ENCODE measurements at places on chromosomes 1 and 21.

DNA sequence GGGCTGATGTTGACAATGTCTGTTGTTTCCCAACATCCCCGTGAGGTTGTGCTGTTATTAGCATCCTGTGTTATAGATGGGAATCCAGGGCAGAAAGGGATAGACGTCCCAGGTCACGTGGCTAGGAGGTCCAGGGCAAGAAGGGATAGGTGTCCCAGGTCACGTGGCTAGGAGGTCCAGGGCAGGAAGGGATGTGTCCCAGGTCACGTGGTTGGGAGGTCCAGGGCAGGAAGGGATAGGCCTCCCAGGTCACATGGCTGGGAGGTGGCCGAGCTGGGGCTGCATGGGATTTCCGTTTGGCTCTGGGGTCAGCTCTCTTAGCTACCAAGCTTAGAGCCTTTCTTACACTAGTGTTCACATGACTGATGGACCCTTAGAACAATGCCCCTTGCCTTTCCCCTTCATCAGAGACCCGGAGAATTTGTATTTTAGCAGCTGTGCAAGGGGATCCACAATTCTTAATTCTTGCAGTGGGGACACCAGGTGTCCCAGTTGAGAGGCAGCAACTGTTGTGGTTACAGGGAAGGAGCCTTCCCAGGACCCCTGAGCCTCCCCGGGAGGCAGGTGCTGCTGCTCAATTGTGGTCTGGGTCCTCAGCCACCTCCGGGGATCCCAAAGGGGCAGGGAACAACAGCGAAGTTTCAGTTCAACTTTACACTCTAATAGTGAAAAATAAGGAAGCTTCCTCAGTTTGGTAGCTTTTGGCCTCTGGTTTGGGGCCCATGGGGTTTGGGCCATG is 69.2 kb downstream of the UMODL1 start:
- no peak for DNase-seq

GRCh38 chr21:37873655-37874054 is 42.6 kb downstream of the KCNJ6 start:
- no peak for DNase-seq

DNA sequence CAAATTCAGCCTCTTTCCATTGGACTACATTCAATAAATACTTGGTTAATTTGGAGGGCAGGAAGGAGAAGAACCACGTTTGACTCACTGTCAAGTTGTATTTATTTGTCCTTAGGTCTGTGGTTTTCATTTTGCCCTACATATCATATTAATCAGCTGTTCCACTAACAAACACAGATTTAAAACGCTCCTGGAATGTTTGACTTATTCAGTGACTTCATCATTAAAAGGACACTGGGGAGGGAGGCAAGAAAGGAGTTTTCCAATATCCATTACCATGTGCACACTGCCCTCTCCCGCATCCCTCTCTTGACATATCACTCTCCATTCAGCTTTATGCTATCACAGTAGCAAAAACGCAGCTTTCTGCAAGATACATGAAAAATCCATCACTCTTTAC is 98.2 kb upstream of the C1orf87 start:
- peak; percentile 83 for DNase-seq

GRCh38 chr1:237191403-237191802 is 149.4 kb downstream of the RYR2 start:
- DNase-seq, result no peak

DNA sequence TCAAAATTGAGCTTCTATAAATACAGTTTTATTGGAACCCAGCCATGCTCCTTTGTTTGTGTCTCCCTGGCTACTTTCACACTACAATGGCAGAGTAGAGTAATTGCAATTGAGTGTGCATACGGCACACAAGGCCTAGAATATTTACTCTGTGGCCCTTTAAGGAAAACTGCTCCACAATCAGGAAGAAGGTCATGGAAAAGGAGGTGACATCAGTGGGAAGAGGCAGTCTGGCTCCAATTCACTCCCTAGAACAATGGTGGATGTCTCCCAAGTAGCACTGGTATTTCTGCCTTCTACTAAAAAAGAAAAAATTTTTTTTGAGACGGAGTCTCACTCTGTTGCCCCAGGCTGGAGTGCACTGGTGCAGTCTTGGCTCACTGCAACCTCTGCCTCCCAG is 51.3 kb downstream of the KRTAP19-8 start:
- no peak for DNase-seq

GRCh38 chr1:99270646-99271045 is 6.4 kb downstream of the PLPPR4 start:
- DNase-seq, result no peak

GRCh38 chr1:89822999-89823628 is 2.3 kb downstream of the LRRC8D start:
- peak; percentile 29 for DNase-seq

- DNase-seq, result no peak
Observed at GRCh38 chr1:156842618-156843300, 16.2 kb downstream of the INSRR start.

GRCh38 chr1:9867408-9868243 is 42.4 kb downstream of the CTNNBIP1 start:
- peak; percentile 56 for DNase-seq

- DNase-seq, result peak; percentile 56
Observed at GRCh38 chr1:17120962-17121837, 1.9 kb upstream of the PADI2 start.

DNA sequence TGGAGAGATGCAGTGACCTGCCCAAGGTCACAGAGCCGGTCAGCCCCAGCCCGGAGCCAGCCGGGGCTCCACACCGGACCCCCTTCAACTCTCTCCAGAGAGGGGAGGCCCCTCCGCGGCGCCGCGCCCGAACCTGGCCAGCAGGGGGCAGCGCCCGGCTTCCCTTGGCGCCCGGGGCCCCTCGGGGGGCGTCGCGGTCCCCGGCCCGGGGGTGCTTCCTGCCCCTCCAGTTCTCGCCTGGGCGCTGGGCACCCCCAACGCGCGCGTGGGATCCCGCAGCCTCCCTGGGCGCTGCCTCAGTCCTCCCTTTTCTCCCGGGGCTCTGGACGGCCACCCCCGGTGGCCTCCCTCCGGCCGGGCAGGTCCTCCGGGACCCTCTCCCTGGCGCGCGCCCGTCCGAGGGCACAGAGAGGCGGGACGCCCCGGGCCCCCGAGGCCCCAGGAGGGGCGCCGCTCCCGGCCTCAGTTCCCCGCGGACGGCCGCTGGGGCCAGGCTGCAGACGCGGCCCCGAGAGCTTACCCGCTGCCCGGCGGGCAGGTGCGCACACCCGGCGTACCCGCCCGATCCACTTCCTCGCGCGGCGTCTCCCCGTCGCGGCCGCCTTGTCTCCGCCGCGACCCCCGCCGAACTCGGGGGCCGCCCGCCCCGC is 406 bp downstream of the HTR1D start:
- no peak for DNase-seq

DNA sequence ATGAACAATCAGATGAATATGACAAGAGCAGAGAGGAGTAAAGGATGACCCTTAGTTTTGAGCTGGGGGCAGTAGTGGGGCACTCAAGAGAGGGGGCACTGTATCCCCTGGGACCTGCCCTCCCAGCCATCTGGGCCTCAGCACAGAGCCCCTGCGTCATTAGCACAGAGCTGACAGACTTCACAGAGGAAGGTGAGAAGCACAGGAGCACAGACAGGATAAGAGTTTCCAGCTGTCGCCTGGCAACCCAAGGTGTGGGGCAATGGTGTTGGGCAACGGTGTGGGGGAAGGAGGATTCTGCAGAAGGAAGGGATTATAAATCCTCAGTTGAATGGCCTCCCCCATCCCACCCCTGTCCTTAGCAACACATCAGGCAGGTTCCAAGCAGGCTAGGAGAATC is 30.2 kb downstream of the RAB3B start:
- DNase-seq, result no peak

DNA sequence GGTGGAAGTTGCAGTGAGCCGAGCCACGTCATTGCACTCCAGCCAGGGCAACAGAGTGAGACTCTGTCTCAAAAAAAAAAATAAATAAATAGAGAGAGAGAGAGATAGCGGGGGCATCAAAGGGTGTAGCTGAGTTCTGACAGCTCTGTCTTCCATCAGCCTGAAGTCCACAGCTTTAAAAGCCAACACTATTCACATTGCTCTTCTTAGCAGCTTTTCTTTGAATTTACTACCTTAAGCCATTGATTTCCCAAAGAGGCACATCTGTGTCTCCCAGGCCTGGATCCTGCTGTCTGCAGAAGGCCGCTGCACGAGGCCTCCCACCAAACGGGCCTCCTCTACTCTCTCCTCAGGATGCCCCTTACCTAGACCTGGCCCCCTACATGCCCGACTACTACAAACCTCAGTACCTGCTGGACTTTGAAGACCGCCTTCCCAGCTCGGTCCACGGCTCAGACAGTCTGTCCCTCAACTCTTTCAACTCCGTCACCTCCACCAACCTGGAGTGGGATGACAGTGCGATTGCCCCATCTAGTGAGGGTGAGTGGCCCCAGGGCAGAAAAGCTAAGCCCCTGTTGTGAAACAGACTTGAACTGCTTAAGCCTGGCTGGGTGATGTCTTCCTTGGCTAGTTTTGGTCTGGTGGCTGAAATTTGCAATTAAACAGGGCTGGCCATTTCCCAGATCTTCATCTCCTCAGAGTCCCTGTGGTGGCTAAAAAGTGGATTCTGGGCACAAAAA is 16.5 kb upstream of the SLC25A34 start:
- no peak for DNase-seq

- DNase-seq, result no peak
Observed at GRCh38 chr1:27163093-27163492, 8.2 kb upstream of the SLC9A1 start.

DNA sequence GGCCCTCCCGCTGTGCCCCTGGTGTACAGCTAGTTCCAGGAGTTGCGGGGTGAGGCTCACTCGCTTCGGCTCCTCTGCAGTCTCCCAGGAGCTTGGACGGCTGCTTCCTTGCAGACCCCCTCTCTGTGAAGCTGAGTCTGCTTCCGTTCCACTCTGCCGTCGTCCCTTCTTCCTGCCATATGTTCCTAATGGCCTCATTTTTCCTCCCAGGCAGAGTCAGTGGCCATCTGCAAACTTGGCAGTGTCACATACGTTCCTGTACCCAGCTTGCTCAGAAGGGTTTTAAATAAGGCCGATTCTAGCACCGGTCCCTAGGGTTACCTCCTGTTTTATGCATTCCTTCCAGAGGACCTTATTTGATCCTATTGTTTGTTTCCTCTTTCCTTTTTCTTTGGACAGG is 21.3 kb downstream of the ACTL8 start:
- DNase-seq, result no peak

GRCh38 chr1:174134003-174134659 is 25.2 kb upstream of the RABGAP1L start:
- DNase-seq, result no peak
